Activated CD4-positive, alpha-beta T cell treated with anti-CD3 and anti-CD28 coated beads, Interleukin-2, amount 10 ng/mL, durations not matched to agents 7 days and 5 days (primary cell): ENCODE measurements at places on chromosomes 7 and 10.

DNA sequence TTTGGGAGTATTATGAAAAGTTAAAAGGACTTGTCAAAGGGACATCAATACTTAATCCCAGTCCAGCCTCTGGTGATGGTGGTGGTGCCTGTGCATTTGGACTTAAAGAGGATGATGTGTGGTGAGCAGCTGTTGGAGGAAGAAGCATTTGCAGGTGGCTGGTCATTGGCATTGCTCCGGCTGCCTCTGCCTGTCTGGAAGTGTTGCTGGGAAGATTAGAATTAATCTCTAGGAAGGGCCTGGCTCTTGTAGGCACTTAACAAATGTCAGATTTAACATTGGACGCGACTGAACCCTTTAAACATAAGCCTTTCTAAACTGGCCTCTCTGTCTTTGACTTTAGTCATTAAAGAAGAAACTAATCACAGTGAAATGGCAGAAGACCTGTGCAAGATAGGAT is 58.8 kb downstream of the FIGNL1 start:
- H3K4me3 ChIP-seq, result no peak overlapping the region
- peaks cover 85% of the 10 kb centered on the region for H3K36me3 ChIP-seq
- H3K27ac ChIP-seq, result peak overlapping the region; percentile 47
- no peak for DNase-seq
- H3K27me3 ChIP-seq, result no peaks in the 10 kb centered on the region

DNA sequence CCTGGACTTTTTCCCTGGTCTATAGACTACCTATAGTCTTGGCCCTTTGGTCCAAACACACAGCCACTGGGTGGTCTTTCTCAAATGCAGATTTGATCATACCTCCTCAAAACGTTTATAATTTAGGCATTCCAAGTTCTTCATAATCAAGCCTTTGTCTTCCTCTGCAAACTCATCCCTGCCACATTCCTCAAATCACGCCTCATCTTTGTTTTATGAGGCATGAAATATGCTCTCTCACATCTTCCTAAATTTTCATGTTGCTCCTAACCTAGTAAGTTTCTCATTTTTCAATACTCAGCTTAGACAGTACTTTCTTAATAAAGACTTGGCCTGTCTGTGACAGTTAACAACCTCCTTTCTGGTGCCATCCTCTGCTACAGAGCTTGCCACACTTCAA is 10.9 kb upstream of the HERC4 start:
- DNase-seq, result no peak
- peaks cover 10% of the 10 kb centered on the region for H3K4me1 ChIP-seq
- no peak overlapping the region for H3K4me3 ChIP-seq

DNA sequence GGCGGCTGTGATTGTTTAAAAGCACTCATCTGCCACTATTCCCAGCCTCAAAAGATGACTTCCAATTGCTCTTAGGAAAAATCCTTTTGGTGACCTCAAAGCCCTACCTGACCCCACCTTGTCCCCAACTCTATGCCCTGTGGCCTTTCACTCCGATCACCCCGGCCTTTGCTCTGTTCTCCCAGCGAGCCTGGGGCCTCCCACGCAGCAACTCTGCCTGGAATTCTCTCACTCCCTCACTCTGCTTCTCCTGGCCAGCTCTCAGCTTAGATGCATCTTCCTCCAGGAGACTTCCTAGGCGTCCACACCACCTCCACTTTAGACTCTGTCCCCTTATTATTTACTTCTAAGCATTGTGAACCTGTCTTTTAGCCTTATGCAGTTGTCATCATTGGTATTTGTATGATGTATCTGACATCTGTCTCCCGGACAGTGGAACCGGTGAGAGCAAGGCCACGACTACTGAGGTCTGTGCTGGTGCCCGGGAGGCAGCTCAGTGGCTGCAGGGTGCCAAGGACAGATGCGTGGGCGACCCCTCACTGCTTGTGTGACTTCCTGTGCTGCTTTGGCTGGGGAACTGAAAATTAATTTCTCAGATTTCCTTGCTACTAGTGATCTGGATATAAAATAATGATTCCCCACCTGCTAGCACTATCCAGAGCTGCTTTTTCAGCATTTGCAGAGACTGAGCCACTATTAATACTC is 63.0 kb downstream of the PIP4K2A start:
- H3K27me3 ChIP-seq, result no peaks in the 10 kb centered on the region
- peaks cover 60% of the 10 kb centered on the region for H3K36me3 ChIP-seq
- DNase-seq, result no peak
- peak overlapping the region; percentile 26 for H3K4me3 ChIP-seq
- peak overlapping the region; percentile 88 for H3K27ac ChIP-seq

GRCh38 chr7:131945313-131945911 is 389.0 kb upstream of the PODXL start:
- peaks cover 6% of the 10 kb centered on the region for H3K27me3 ChIP-seq
- peak; percentile 46 for DNase-seq
- H3K36me3 ChIP-seq, result no peaks in the 10 kb centered on the region
- no peak overlapping the region for H3K4me3 ChIP-seq
- H3K27ac ChIP-seq, result no peak overlapping the region

GRCh38 chr10:380313-380940 is 245.2 kb downstream of the ZMYND11 start:
- no peaks in the 10 kb centered on the region for H3K27me3 ChIP-seq
- H3K4me3 ChIP-seq, result no peak overlapping the region
- H3K36me3 ChIP-seq, result peaks cover 2% of the 10 kb centered on the region
- peaks cover 26% of the 10 kb centered on the region for H3K4me1 ChIP-seq
- no peak for DNase-seq

DNA sequence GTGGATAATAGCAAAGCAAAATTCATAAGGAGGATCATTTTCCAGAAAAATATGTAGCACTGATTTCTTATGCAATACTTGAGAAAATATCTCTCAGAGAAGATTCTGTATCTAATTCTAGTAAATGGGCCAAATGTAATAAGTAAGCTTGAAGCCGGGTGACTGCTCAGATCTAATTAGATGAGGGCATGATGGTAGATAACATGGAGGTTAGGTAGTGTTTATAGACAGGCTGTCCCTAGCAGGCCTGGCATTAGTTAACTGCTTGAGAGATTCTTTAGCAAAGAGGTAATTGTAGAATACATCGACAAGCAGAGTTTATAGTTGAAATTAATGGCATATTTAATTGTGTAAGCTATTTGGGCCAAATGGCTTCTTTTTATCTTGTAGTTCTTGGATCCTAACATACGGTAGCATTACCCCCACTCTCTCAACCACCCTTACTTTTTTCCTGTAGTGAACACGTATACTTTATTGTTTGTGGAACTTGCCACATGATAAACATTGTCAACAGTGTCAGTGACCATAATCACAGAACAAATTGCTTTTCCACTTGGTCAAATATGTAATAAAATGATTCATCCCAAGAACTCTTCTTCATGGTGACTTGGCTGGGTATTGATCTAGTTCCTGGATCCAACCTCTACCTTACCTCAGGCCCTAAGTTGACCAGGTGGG is 343.1 kb downstream of the BBS9 start:
- no peak overlapping the region for H3K4me3 ChIP-seq
- H3K27ac ChIP-seq, result no peak overlapping the region
- DNase-seq, result no peak
- no peaks in the 10 kb centered on the region for H3K27me3 ChIP-seq
- no peaks in the 10 kb centered on the region for H3K4me1 ChIP-seq

- no peaks in the 10 kb centered on the region for H3K4me1 ChIP-seq
- no peak for DNase-seq
- H3K4me3 ChIP-seq, result no peak overlapping the region
These were observed 36.8 kb downstream of the SLC35B4 start for GRCh38 chr7:134279898-134280297.

DNA sequence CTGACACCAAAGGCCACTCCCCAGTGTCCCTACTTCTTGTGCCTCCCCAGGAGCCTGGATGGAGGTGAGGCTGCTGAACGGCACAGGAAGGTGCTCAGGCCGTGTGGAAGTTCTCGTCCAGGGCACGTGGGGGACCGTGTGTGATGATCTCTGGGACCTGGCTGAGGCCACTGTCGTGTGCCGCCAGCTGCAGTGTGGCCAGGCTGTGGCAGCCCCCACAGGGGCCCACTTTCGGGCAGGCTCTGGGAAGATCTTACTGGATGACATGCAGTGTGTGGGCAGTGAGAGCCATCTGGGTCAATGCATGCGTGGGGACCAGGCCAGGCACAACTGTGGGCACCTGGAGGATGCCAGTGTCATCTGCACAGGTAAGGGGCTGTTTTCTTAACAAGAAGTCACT is 57.0 kb upstream of the C10orf120 start:
- H3K4me3 ChIP-seq, result no peak overlapping the region
- no peak for DNase-seq
- no peaks in the 10 kb centered on the region for H3K36me3 ChIP-seq
- H3K4me1 ChIP-seq, result no peaks in the 10 kb centered on the region

GRCh38 chr7:43906331-43907010 is at the start of gene URGCP:
Gene URGCP (minus strand): TSS chr7:43906596. CDS start chr7:43906575, 21 bp downstream.
- peak within 1 kb of the TSS; percentile 91 for H3K4me3 ChIP-seq
- peak; percentile 55 for DNase-seq
- peaks cover 26% of the 10 kb centered on the region for H3K4me1 ChIP-seq
- peak within 1 kb of the TSS; percentile 96 for H3K27ac ChIP-seq

- peaks cover 63% of the 10 kb centered on the region for H3K4me1 ChIP-seq
- no peaks in the 10 kb centered on the region for H3K36me3 ChIP-seq
- no peak overlapping the region for H3K4me3 ChIP-seq
- H3K27ac ChIP-seq, result peak overlapping the region; percentile 91
- H3K27me3 ChIP-seq, result no peaks in the 10 kb centered on the region
These were observed 43.0 kb downstream of the SRPK2 start for GRCh38 chr7:105345725-105346124.

DNA sequence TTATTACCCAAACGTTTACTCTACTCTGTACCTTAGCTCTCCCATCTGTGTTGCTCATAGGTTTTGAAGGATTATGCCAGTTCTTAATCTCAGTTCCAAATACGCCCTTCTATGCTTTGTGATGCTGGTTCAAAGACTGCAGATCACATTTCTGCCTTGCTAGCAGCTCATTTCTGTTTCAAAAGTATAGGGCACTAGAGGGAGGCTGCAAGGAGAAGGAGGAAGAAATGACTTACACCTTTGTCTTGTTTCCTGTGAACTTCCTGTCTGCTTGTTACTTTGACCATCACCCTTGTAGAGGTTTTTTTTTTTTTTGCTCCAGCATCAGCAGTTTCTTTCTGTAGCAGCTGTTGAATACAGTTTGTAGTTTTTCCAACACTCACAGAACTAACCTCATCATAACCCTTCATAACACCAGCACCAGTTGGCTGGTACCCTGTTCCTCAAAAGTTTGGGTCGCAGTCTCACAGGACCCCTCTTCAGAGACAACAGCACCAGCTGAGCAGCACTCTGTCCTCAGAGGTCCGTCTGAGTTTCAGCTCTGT is 16.5 kb downstream of the SLK start:
- H3K27ac ChIP-seq, result peak overlapping the region; percentile 83
- H3K4me1 ChIP-seq, result peaks cover 60% of the 10 kb centered on the region
- H3K27me3 ChIP-seq, result no peaks in the 10 kb centered on the region
- H3K36me3 ChIP-seq, result peaks cover 16% of the 10 kb centered on the region

DNA sequence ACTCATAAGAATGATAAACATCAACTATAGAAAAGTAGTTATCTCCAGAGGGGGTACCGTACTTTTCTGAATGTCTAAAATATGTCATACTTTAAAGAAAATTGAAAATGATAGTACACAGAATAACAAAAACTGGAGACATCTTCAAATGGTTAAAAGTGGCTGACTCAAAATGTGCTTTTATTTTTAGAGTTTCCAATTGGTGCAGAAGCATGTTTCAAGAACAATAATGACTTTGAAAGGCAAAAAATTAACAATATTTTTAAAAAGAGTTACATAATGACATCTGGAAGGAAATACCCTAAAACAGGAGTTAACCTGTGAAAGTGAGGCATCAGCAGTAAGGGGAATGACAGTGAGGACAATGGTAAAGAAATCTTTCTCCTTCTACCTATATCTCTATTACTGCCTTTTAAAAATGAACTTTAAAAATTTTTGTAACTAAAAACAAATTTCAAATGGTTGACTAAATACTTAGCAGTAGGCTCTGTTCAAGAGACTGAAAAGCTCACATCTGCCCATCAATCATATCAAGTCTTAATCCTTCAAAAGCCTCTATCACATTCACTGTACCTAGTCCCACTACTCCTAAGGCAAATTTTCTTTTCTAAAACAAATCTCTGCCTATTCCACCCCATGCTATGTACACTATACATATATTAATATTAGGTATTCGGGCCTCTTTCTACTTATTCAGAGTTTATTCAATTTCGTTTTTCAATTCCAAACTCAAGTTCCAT is 3.0 kb downstream of the ASZ1 start:
- DNase-seq, result no peak
- no peaks in the 10 kb centered on the region for H3K4me1 ChIP-seq
- no peaks in the 10 kb centered on the region for H3K27me3 ChIP-seq

- no peaks in the 10 kb centered on the region for H3K27me3 ChIP-seq
- peaks cover 64% of the 10 kb centered on the region for H3K4me1 ChIP-seq
- peak overlapping the region; percentile 93 for H3K27ac ChIP-seq
- peaks cover 49% of the 10 kb centered on the region for H3K36me3 ChIP-seq
These were observed 171.1 kb downstream of the FAM107B start for GRCh38 chr10:14603534-14604102.

DNA sequence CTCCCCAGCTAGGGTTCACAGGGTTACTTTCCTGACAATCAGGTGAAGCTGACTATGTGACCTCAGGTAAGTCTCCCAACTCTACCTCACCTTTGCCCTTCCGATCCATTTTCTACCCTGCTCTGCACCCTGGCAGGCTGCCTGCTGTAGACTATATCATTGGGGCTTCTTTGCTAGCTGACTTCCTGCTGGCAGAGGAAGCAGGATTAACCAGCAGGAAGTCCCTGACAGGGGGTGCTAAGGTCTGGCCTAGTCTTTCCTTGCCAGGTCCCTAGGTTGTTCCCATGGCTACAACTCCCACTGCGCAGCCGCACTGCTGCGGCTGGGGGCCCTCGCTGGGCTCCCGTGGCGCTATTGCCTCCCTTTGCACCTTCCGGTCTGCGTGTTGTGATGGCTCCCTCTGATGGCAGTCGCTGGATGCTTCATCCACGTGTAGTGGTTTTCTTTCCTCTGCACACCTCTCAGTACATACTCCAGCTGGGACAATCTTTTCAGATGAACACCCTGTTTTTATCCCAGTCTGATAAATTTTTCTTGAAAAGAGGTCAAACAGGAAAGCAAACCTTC is 365.9 kb downstream of the REEP3 start:
- no peaks in the 10 kb centered on the region for H3K4me1 ChIP-seq
- no peaks in the 10 kb centered on the region for H3K27me3 ChIP-seq
- H3K4me3 ChIP-seq, result no peak overlapping the region
- H3K36me3 ChIP-seq, result no peaks in the 10 kb centered on the region

- H3K4me3 ChIP-seq, result no peak overlapping the region
- peak overlapping the region; percentile 50 for H3K27ac ChIP-seq
- DNase-seq, result no peak
- H3K27me3 ChIP-seq, result no peaks in the 10 kb centered on the region
- H3K4me1 ChIP-seq, result peaks cover 34% of the 10 kb centered on the region
These were observed 3.9 kb downstream of the BRI3 start for GRCh38 chr7:98285157-98286092.

- H3K4me3 ChIP-seq, result no peak overlapping the region
- peaks cover 13% of the 10 kb centered on the region for H3K27me3 ChIP-seq
- no peak overlapping the region for H3K27ac ChIP-seq
These were observed 3.1 kb upstream of the ADAP1 start for GRCh38 chr7:957418-958220.

GRCh38 chr10:110361800-110362456 is 57.2 kb upstream of the SMNDC1 start:
- H3K4me3 ChIP-seq, result no peak overlapping the region
- DNase-seq, result no peak
- peaks cover 2% of the 10 kb centered on the region for H3K36me3 ChIP-seq
- H3K4me1 ChIP-seq, result peaks cover 61% of the 10 kb centered on the region
- H3K27ac ChIP-seq, result no peak overlapping the region
